ENCODE measurements at places on chromosomes 11 and 22.

DNA sequence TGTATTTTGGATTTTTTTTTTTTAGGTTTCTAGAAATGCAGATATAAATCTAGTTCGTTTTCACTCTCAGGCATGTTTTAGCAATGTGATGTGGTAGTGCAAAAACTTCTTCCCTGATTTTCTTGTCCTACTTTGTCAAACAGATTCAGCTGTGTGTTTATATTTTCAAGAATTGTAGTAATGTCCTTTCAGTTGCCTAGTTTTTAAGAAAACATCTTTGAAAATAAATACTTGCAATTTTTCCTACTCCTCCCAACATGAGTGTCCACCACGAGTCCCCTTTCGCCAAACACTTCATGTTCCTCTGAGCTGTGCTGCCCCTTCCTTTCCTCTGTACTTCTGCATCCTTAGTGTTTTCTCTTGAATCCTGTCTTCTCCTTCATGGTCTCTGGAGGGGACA, 686.9 kb downstream of the NTM start:
- DNase-seq: no peak

DNA sequence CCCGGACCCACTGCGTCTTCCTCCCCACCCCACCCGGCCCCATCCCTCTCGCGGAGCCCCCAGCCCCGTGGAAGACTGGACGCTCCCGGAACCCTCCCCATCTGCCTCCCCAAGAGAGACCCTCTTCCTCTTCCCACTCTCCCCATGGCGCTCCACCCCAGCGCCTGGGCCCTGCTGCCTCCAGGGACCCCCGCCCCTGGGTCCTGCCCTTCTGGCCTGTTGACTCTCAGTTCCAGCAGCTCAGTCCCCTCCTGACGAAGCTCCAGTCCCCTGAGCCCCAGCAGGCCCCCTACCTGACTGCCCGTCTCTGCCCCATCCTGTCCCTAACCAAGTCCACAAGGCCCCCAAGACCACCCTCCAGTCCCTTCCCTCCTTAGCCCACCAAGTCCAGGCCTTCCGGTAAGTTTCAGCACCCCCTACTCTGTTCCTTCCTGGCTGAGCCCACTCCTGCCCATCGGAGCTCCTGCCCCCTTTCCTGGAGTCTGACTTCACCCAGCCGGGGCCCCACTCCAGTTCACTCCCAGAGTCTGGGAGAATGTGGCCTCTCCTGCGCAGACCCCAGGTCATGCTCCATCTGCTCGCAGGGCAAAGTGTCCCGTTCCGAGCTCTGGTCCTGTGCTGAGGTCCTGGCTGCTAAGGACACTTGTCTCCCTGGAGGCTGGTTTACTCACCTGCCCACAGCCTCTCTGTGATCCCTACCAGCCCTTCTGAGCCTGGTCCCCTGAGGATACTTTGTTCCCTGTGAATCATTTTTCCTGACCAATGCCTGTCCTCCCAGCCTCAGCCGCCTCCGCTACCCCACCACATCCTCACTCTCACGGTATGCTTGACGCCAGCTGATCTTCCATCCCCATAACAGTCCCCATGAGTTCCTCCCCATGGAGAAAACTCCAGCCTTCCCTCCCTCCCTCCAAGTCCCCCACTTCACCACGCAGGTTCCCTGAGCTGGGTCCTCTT, 722 bp downstream of the IFITM10 start:
- DNase-seq: no peak

DNA sequence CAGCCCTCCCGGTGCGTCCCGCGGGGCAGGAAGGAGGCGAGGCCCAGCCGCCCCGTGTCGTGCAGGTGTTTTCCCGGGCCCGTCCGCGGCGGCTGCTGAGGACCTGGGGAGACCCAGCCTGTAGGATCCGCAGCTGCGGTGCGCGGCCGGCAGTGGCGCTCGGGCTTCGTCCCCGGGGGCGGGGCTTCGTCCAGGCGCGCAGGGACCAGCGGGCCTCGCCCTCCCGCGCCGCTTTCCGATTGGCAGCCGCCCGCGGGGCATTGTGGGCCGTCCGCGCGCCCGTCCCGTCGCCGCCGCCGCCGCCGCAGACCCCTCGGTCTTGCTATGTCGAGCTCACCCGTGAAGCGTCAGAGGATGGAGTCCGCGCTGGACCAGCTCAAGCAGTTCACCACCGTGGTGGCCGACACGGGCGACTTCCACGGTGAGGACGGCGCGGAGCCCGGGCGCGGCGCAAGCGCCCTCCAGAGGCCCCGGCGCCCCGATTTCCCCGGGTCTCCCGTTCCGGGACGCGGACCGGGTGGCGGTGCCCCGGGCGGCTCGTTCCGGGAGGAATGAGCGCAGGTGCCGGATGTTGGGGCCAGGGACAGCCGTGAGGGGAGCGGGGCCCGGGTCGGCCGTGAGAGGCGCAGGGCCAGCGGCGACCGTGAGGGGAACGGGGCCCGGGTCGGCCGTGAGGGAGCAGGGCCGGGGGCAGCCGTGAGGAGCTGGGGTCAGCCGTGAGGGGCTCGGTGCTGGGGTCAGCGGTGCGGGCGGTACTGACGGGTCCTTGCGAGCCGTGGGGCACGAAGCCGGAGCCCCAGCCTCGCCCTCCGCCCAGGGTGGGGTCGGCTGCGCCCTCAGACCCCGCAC, at the start of gene TALDO1:
TSS of gene TALDO1 (plus strand) at position 307 of the 849 bp plus-strand sequence. CDS start at position 325, 18 bp downstream.
- peak; percentile 92 for DNase-seq

GRCh38 chr11:95142431-95142830, 52.8 kb downstream of the ENDOD1 start:
- DNase-seq: no peak

DNA sequence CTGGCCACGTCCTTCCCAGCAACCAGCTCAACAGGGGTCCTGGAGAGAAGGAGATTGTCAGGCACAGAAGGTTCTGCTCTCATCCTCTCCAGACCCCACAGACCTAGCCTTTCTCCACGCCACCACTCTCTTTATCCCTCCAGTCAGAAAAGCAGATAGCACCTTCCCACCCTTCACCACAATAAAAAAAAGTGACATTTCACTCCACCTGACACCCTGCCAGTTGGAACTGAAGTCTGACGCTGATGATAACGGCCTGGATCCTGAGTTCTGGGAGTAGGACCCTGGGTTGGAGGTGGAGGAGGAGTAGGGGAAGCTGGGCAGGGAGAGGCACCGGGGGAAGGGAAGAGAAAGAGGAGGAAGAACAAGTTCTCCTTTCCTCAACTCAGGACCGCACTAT, 127.5 kb upstream of the ANO1 start:
- DNase-seq: no peak

DNA sequence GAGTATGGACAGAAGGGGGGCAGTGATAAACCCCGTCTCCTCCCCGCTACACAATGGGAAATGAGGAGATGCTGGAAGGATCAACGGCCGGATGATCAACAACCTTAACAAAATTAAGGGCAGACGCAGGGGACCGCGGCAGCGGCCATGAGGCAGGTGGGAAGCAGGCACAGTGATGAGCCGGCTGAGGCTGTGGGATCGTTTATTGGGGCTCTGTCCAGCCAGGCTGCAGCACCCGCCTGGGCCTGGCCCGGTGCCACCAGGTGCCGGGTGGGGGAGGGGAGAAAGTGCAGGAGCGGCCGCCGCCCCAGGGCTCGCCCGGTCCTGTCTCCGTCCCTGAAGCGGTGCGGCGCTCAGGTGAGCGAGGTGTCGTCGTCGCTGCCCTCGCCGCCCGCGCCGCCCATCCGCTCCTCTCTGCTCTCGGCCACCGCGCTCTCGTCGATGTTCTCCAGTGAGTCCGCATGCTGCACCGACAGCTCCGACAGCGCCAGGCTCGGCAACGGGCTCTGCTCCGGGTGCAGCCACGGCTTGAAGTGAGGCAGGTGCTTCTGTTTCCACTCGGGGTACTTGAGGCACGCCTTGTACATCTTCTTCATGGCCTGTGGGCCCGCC, 2.4 kb upstream of the ARAP1 start:
- DNase-seq: no peak

- DNase-seq: no peak
Measured at GRCh38 chr22:38142606-38143005, 32.1 kb upstream of the BAIAP2L2 start.

GRCh38 chr11:131658952-131659351, 288.5 kb downstream of the NTM start:
- DNase-seq: no peak

DNA sequence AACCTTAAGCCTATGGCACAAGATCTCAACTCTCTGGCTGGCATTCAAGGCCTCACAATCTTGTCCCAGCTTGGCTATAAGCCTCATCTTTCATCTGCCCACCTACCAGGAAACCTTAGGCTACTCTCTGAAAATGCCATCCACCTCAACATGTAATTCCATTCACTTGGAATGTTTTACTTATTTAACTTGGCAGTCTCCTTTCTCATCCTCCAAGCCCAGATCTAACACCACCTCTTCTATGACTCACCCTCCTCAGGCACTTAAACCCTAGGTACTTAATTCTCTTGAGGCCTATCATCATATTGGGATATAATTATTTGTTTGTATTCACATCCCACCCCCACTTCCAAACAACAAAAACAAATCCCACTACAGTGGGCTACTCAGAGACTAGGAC, 15.0 kb downstream of the POGLUT3 start:
- no peak for DNase-seq

GRCh38 chr11:71131861-71132260, 120.5 kb downstream of the SHANK2 start:
- no peak for DNase-seq

- no peak for DNase-seq
Measured at GRCh38 chr11:645536-645935, 8.5 kb downstream of the DRD4 start.

DNA sequence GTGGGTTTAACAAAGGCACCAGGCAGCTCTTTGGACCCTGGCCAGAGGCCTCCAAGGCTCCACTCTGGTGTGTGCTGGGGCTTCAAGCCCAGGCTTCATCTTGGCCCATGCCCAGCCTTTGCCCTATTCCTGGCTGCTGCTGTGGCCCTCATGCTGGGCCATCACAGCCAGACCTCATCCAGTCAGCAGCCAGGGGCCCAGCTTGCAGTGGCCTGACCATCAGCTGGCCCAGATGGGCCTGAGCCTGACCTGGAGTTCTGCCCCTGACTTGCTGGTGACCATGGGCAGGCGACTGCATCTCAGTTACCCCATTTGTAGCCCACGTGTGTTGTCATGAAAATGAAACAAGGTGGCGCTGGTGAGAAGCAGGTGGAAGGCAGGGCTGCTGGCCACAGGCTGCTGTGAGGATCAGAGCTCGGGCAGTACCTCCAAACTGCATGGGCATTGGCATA, 76.1 kb downstream of the MED15 start:
- DNase-seq: no peak

GRCh38 chr11:45412521-45412920, 126.4 kb upstream of the SYT13 start:
- no peak for DNase-seq

GRCh38 chr11:40037005-40037404, 1422.4 kb downstream of the LRRC4C start:
- DNase-seq: no peak

DNA sequence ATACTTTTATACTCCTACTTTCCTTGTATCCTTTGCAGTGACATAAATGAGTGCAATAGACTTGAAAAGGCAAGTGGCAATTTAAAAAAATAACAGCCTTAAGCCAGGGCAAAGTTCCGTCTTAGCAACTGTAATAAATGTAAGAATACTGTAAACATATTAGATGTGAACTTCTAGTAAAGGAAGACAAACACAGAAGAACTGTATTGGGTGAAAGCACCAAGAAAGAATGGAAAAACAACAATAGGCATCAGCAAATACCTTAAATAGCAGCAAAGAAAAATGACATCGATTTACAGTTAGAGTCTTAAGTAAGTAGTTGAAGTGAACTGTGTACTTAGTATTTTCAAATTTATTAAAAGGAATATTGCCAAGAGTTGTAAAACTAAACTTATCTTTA, 75.5 kb upstream of the TP53AIP1 start:
- no peak for DNase-seq

GRCh38 chr11:71988050-71988449, 10.7 kb upstream of the IL18BP start:
- no peak for DNase-seq

- no peak for DNase-seq
Measured at GRCh38 chr11:34308913-34309585, 48.8 kb downstream of the ABTB2 start.

DNA sequence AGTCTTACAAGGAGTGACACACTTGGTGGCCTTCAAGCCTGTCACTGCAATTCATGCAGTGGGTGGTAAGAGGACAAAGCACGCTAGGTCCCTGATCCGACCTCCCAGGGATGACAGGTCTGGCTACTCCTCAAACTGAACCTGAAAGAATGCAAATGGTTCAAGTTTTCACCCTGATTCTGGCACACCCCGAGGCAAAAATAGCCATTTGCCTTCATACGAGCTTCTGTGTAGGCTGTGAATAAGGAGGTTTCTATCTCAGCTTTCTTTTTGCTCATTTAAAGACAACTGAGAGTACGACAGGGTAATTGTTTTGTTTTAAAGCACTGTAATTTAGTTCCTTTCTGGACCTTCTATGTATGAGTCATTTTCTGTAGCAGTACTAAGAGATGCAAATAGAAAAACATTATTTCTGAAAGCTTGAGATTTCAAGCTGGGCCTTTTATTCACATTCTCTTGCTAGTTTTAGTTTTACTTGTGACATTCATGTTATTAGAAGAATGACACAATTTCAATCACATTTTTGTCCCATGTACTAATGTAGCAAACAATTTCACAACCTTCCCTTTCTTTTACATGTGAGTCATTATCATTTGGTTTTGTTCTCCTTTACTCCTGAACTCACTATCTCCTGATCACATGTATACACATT, 56.6 kb upstream of the FDX1 start:
- DNase-seq: peak; percentile 55

DNA sequence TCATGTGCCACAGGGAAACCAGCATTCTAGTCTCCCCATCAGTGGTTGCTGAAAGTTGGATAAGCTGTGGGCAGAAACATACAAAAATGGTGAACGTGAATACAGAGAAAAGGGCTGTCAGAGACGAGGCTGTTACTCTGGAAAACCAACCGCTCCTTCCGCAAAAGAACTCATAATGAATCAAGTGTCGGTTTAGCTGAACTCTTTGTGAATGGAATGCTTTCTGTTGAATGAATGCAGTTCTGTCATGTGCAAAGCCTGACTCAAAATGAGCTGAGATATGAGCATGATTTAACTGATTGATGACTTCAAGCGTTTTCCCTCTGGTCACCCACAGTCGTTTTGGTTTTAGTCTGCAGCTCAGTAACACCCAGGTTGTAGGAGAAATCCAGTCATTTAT, 298.3 kb downstream of the ETS1 start:
- DNase-seq: peak; percentile 76

GRCh38 chr11:77142091-77142975, 14.3 kb downstream of the MYO7A start:
- no peak for DNase-seq

- no peak for DNase-seq
Measured at GRCh38 chr11:83456075-83456474, 169.9 kb upstream of the CCDC90B start.

- peak; percentile 44 for DNase-seq
Measured at GRCh38 chr11:11171854-11172253, 181.2 kb downstream of the CSNK2A3 start.

DNA sequence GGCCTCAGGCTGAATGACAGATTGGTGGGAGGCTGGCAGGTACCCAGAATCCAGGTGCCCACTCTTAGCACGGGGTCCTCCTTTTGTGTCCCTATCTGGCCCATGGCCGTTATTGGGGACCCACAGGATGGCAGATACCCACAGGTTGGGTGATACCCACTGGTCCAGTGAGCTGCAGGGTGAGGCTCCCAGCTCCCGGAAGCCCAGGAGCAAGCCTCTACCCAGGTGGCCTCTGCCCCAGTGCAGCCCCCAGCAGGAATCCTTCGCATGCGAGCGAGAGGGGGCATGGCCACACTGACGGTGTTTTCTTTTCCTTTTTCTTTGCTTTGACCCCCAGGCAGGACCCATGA, 116.1 kb downstream of the PHF21B start:
- DNase-seq: no peak
